ENCODE measurements at places on chromosomes 12 and 14. TPM values are rescaled to one million over a fixed set of nuclear protein-coding genes. Genes with fewer than 3 reads are reported as not detected.

GRCh38 chr12:47742253-47742825, 16.3 kb downstream of the RAPGEF3 start:
- DNase-seq = peak; percentile 85
- peaks cover 26% of the 10 kb centered on the region for H3K27me3 ChIP-seq
- H3K27ac ChIP-seq = peak overlapping the region; percentile 35
- H3K4me1 ChIP-seq = peaks cover 14% of the 10 kb centered on the region
- H3K4me3 ChIP-seq = no peak overlapping the region
- no peaks in the 10 kb centered on the region for H3K36me3 ChIP-seq

Gene SRRM4
- not detected for total RNA-seq

Gene TBC1D30
- total RNA-seq = 0.26 TPM

DNA sequence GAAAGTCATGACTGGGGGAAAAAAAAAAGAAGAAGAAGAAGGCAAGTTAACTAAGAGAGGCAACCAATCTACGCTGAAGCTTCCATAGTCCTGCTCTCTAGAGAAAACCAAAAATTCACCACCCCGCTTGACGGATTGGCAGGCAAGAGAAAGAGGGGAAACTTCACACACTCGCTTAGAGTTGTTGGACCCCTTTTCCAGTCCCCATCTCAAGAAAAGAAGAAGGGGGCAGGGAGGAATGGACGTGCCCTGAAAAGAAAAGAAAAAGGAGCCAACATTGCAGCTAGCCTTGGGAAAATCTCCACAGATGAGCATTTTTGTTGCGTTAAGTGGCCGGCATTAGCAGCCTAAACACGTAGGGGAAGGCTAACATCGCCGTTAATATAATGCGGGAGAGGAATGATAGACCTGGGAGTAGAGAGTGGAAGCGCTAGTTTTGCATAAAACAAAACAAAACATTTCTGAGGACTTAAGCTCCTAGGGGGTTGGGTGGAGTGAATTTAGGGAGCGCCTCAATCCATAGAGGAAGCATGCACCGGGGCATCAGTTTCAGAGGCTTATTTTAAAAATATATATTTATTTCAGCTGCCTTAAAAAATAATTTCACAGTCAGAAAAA, 11.3 kb upstream of the FOXG1 start:
- no peak overlapping the region for H3K27ac ChIP-seq
- no peak for DNase-seq
- peaks cover 53% of the 10 kb centered on the region for H3K27me3 ChIP-seq
- no peak overlapping the region for H3K4me3 ChIP-seq

DNA sequence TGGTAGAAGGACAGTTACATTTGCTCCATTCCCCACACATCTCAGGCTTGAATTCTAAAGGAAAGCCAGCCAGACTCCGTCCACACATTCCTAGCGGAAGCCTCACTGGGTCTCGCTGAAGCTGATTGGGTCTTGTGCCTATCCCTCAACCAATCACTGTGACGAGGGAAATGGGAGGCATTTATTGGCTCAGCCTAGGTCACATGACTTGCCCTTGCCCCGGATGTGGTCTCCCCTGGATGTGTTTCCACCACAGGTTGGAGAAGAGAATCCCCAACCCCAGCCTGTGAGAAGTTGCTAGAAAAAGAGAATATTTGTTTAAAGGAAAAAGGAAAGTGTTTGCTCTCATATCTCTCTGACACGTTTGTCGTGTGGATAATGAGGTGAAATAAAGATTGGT, 93.4 kb downstream of the C12orf75 start:
- peaks cover 5% of the 10 kb centered on the region for H3K27me3 ChIP-seq
- H3K4me1 ChIP-seq = peaks cover 4% of the 10 kb centered on the region
- H3K4me3 ChIP-seq = no peak overlapping the region
- DNase-seq = no peak
- H3K27ac ChIP-seq = no peak overlapping the region
- H3K36me3 ChIP-seq = no peaks in the 10 kb centered on the region

Gene PAX9
- not detected for total RNA-seq

Gene SELPLG
- total RNA-seq = 148 TPM

DNA sequence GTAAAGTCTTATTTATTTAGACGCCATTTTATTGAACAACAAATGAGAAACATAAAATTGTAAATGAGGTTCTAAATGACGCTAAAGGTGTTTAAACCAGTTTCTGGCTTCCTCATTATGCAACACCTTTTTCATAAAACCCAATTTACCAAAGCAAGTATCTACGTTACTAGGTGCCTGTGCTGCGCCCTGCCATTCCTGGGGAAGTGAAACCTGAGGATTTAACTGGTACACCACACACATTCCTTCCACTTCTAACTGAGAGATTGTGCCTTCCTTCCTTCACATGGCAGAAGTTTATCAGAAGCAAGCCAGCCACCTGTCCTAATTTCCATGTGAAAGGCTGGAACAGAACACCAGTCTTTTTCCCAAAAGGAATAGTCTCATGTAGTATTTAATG, 40.3 kb upstream of the GCH1 start:
- H3K27ac ChIP-seq = no peak overlapping the region
- H3K36me3 ChIP-seq = peaks cover 41% of the 10 kb centered on the region
- DNase-seq = no peak
- H3K4me3 ChIP-seq = no peak overlapping the region
- H3K4me1 ChIP-seq = peaks cover 8% of the 10 kb centered on the region

Gene YEATS4
- total RNA-seq = 47.3 TPM

Gene CLEC4D
- total RNA-seq = not detected

DNA sequence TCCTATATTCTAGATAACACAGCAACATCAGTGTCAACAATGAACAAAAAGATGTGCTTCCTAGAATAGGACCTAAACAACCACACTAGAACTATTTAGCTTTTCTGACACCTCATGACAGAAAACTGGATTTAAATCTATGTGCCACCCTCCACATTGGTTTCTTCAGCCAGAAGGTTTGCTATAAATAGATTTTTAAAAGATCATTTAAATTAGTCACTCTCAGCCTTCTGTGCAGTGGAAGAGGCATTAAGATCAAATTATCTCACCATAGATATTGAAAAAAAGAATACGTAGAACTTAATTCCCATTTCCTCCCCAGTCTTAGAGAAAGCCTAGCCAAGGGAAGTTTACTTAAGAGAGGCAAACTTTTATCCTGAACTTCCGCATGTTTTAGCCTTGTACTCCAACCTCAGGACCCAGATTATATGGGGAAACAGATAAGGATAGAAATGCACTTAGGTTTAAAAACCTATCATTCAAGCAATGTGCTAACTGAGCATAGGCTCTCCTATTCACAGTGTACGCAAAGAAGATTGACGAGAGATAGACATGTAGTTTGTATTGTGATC, 59.6 kb downstream of the NELL2 start:
- peaks cover 45% of the 10 kb centered on the region for H3K4me1 ChIP-seq
- peaks cover 10% of the 10 kb centered on the region for H3K36me3 ChIP-seq
- DNase-seq = no peak
- H3K4me3 ChIP-seq = no peak overlapping the region

GRCh38 chr12:25985316-25986175, 27.1 kb downstream of the RASSF8 start:
- no peak overlapping the region for H3K4me3 ChIP-seq
- peaks cover 3% of the 10 kb centered on the region for H3K27me3 ChIP-seq
- H3K4me1 ChIP-seq = no peaks in the 10 kb centered on the region
- DNase-seq = no peak

Gene SAMD15
- total RNA-seq = 0.12 TPM

Gene POLE
- 170 TPM for total RNA-seq

Gene TSPAN19
- not detected for total RNA-seq

GRCh38 chr12:56282030-56282429, 15.3 kb downstream of the COQ10A start:
- peaks cover 1% of the 10 kb centered on the region for H3K4me1 ChIP-seq
- no peaks in the 10 kb centered on the region for H3K27me3 ChIP-seq
- peaks cover 45% of the 10 kb centered on the region for H3K36me3 ChIP-seq
- no peak overlapping the region for H3K27ac ChIP-seq
- no peak overlapping the region for H3K4me3 ChIP-seq

GRCh38 chr14:105147671-105148603, 20.6 kb downstream of the JAG2 start:
- H3K27me3 ChIP-seq = no peaks in the 10 kb centered on the region
- no peaks in the 10 kb centered on the region for H3K4me1 ChIP-seq
- H3K27ac ChIP-seq = no peak overlapping the region
- H3K4me3 ChIP-seq = no peak overlapping the region
- no peak for DNase-seq

Gene PAN2
- 48.7 TPM for total RNA-seq

DNA sequence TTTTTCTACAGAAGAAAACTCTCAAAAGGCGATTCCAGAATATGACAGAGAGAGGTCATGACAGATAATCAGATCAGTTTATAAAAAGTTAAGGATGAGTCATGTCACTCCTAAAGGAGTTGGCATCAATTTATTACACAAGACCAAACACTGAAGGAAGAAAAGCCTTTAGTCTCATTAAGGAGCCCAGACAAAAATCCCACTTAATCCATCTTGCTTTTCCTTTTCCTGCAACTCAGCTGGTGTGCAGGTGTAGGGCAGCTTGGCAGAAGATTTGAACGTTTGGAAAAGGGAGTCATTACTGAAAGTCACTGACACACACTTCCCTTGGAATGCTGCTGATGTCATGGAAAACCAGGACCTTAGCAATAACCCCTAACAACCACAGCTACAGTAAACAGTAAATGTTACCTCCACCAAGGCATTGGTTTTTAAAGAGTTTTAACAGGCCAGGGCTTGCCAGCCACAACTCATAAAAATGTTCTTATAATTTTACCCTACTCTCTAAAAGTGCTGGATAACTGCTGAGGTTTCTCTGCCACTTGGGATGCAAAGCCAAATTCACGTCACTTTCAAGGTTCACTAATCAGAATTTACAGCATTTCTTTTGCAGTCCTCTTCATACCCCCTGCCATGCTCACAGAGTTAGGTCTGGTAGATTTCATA, 320.6 kb downstream of the RAD51B start:
- no peaks in the 10 kb centered on the region for H3K36me3 ChIP-seq
- peaks cover 4% of the 10 kb centered on the region for H3K4me1 ChIP-seq
- H3K27ac ChIP-seq = no peak overlapping the region
- no peak for DNase-seq
- H3K4me3 ChIP-seq = no peak overlapping the region

Gene KRT83
- not detected for total RNA-seq

All from activated CD8-positive, alpha-beta memory T cell treated with anti-CD3 and anti-CD28 coated beads, Interleukin-2, amount 10 ng/mL, durations not matched to agents 7 days and 5 days (primary cell).